ENCODE measurements at places on chromosomes 4 and X.

DNA sequence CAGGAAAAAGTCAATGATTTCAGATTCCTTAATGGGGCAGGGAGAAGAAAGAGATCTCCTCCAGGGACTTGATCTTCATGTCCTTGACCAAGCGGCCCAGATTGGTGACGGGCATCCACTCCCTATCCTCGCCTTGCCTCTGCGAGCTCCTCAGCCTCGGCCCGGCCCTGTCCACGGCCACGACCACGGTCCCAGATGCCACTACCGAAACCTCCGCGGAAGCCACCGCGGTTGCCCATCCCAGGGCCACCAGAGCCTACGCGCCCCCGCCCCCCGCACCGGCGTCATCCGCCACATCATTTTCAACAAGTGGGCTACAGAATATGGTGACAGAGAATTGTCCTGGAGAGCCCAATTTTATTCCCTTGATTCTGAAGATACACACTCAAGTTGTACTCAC is 751.2 kb upstream of the PABPC4L start:
- DNase-seq, result no peak

DNA sequence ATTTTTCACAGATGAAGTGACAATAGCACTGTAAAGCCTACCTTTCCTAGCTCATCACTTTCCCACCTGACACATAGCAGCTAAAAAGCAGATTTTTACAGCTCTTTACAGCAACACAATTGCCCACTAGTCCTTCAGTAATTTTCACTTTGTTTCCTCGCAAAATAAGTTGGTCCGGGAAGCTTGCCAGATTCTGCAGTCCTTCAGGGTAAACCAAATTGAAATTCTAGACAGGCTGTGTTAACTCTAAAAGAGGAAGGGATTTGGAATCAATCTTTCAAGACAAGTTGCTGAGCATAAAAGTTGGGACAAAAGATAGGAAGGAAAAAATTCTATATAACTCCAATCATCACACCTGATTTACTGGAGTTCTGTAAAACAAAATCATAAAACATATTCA is 8.7 kb downstream of the C1QTNF7 start:
- DNase-seq, result no peak

DNA sequence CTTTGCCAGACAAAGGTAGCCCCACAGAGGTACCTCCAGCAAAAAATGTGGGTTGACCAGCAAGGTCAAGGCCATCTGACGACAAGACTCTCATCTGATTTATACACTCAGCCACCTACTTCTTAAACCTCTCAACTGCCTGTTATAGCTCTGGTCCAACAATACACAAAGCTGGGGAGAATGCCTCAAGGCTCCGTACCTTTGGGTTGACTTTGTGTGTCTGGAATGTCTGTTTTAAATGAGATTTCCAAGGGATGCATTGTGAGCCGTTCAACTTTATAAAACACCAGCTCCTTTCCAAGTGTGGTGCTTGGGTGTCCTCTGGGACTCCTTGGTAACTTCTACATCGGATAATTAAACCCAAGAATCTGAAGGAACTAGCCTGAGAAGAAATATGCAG is 167.0 kb upstream of the RPL34 start:
- no peak for DNase-seq

- no peak for DNase-seq
Measured at GRCh38 chr4:175656649-175657048, 155.4 kb downstream of the GPM6A start.

DNA sequence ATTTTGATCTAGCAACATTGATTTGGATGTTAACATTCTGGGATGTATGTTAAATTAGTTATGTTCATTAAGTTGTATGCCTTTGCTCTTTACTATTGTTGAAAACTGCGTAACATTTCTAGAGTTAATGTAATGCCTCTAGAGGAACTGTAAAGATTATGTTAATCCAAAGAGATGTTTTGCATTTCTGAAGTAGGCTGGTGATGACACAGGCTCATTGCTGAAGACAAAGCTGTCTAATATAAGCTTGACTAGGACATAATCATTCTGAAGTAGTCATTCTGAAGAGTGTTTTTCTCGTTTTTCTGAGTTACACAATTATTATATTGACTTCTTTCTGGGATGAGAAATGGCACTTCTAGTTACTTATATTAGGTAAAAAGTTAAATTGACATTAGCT is 72.9 kb downstream of the LRP2BP start:
- no peak for DNase-seq

DNA sequence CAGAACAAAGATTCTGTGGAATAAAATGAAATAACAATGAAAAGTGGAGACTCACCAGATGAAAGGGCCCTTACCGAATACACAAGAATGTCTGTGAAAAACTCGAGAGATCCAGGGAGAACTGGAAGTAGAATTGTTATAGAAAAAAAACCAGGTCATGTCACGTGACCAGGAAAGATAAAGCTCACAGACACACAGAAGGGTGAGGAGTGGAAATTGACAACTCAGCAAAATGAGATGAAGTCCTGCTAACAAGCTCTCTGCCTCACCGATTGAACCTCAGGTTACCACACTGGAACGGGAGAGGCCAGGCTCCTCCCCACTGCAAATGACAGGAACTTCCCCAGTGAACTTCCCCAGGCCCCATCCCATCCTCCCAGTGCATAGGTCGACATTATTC is 1618.0 kb upstream of the PCDH10 start:
- no peak for DNase-seq

GRCh38 chr4:33931026-33931425 is 2313.3 kb downstream of the ARAP2 start:
- DNase-seq, result no peak

GRCh38 chrX:10615931-10616774 is 4.2 kb downstream of the MID1 start:
- no peak for DNase-seq

- no peak for DNase-seq
Measured at GRCh38 chr4:105631818-105632400, 76.6 kb downstream of the INTS12 start.

- no peak for DNase-seq
Measured at GRCh38 chr4:17875402-17876070, 64.8 kb downstream of the NCAPG start.

- no peak for DNase-seq
Measured at GRCh38 chr4:20574986-20575385, 125.3 kb upstream of the PACRGL start.

DNA sequence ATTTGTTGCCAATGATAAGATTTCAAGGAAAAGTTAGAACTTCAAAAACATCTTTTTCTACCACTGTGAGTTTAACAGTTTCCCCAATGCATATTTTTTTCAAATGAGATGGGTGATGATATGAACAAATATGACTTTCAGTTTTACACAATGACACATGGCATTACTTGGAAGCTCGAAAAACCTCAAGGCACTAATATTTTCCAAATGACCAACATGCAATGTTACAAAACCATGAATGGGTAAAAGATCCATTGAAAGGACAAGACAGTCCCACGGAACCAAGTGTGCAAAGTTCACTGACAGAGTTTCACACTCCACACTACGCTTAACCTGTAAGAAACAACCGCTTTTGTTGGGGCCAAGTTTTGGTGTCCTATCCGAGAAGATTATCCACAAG is 84.5 kb downstream of the CD99L2 start:
- DNase-seq, result no peak

DNA sequence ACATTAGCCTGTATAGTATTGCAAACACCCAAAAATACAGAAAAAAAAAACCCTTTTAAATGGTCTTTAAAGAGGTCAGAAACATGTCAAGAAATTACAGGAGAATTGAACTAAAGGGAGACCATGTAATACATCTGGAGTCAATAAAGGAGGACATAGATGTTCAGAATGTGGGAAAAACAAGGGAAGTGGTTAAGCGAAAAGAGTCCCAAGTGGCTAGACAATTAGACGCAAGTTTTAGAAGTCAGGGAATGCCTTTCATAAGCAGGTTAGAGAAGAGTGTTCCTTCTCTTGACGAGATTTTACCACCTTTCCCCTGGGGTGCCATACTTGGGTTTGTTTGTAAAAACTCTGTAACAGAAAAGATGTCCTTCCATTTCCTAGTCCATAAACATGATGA is 7.8 kb downstream of the LNX1 start:
- no peak for DNase-seq

DNA sequence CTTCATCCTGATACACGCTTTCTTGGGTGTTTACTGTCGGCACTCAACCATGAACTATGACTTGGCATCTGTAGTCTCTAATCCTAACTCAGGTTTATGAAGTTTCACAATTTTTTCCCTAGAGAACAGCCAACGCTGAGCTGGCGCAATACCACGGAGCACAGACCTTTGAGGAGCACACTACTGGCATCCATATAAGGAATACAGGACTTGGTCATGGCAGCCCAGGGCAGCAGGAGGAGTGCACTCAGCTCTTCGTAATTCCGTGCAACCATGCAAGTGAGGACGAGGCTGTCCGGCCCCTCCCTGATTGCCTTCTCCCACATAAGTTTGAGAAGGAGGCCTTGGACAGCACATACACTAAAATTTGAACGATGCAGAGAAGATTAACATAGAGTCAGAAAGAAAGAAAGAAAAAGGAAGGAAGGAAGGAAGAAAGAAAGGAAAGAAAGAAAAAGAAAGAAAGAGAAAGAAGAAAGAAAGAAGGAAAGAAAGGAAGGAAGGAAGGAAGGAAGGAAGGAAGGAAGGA is 41.0 kb upstream of the PDLIM5 start:
- no peak for DNase-seq

GRCh38 chr4:74631338-74631737 is 163.0 kb downstream of the BTC start:
- DNase-seq, result no peak

DNA sequence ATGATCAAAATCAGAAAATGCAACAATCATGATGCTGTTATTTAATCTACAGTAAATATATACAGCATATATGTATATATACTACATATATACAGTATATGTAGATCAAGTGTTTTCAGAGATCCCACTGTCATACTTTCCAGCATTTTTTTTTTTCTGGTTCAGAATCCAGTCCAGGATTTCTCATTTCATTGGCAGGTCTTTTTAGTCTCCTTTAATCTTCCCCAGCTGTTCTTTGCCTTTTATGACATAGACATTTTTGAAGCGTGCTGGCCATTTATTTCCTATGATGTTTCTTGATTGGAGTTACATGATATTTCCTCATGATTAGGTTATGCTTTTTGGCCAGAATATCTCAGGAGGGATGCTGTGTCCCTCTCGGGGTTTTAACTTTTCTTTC is 92.0 kb upstream of the TLR2 start:
- no peak for DNase-seq

GRCh38 chrX:28848707-28849106 is 261.5 kb downstream of the IL1RAPL1 start:
- no peak for DNase-seq

DNA sequence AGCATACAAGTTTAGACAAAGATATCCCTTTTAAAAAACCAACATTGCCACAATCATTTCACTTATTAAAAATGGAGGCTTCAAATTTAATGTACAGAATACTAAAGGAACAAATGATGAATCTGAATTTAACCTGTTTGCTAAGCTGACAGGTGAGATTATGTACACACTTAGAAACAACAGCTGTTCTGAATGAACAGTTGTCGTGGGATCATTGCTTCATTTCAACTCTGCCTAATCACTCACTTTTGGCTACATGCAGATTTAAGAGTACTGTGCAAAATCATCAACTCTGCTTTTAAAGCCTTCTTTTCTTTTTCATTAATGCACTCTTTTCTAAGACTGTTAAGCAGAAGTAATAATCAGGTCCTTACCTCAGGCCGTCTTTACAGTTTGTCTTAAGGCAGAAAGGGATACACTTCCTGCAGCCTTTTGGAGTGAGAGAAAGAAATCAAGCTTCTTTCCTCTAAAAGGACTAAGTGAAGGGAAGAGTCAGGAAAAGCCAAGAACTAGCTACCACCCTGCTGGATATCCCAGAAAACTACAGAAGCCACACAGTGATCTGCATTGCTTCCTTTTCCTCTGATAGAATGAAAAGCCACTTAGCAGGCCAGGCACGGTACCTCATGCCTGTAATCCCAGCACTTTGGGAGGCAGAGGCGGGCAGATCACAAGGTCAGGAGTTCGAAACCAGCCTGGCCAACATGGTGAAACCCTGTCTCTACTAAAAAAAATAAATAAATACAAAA is 54.7 kb upstream of the NPNT start:
- no peak for DNase-seq

DNA sequence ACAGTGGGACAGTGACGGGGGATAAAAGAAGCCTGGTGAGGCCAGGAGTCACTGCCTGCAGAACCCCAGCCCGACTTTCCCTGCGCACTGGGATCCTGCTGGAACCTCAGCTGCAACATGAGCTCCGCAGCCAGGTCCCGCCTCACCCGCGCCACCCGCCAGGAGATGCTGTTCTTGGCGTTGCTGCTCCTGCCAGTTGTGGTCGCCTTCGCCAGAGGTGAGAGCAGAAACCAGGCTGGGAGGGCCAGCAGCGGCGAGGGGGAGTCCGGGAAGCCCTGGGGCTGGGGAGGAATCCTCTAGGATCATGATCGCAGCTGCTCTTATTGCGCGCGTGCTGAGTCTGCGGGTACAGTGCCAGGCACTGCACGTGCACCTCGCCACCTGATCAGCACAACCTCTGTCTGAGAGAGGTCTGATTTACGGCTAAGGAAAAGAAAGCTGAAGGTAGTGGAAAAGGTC is at the start of gene PF4V1:
Gene PF4V1 (plus strand): TSS at position 51 of the 459 bp plus-strand sequence. CDS start 67 bp downstream, at position 118.
- no peak for DNase-seq

GRCh38 chr4:164756686-164757085 is 2.8 kb downstream of the SMIM31 start:
- no peak for DNase-seq

GRCh38 chr4:113555868-113556267 is 205.7 kb downstream of the CAMK2D start:
- no peak for DNase-seq

DNA sequence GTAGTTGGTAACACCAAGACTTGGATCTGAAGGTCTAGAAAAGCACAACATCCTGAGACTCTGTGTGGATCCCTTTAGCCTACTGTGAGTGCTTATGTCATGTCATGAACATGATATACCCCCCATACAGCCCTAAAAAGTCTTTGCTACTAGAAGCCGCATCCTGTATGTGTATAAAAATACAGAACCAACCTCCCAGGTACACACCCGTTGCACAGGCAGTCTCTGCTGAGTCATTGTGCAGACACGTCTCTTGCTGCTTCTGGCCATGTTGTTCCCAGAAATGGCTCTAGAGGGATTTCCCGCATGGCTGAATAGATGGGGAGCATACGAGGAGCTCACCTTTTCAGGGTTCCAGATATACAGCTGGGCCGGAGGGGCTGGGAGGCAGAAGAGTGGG is 93.3 kb downstream of the MAMLD1 start:
- DNase-seq, result no peak

GRCh38 chr4:183591301-183591700 is 67.7 kb downstream of the RWDD4 start:
- no peak for DNase-seq

DNA sequence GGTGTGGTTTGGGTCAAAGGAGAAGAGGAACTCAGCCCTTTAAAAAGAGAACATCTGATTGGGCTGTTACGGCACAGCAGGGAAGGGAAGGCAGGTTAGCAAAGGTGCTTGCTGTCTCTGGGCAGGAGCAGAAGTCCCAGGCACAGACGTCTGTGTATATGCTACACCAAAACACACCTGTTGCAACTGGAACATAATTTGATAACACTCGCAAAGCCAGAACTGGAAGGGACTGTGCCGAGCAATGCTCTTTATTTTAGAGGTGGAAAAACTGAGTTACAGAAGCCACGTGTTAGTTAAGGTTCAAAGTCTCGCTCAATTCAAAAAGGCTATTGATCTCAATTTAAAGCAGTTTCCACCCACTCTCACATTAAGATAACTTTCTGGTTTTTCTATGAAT is 2.2 kb upstream of the FAM114A1 start:
- DNase-seq, result no peak

GRCh38 chrX:2677764-2678163 is 13.3 kb upstream of the CD99 start:
- no peak for DNase-seq

GRCh38 chrX:146109362-146109761 is 291.7 kb downstream of the SLITRK2 start:
- no peak for DNase-seq

All from T-helper 9 cell (primary cell).